ENCODE measurements at places on chromosomes 6 and 20.

- DNase-seq, result no peak
Measured at GRCh38 chr20:58905236-58905635, 52.7 kb downstream of the GNAS start.

- DNase-seq, result no peak
Measured at GRCh38 chr6:84052883-84053241, 19.3 kb downstream of the MRAP2 start.

DNA sequence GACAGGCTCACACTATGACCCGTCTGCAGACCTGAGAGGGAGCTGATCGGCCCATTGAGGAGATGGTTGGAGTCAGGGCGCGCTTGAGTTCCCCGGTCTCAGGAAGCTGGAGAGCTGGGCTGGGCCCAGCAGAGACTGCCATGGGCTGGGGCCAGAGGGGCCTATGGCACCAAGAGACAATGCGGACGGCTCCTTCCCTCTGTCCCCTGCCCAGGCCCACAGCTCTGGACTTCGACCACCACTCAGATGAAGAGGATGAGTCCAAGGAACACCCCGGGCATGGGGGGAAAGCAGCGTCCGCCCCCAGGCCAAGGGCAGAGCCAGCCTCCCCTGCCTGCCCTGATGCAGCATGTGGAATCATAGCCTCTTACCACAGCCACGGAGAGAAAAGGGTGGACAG lies 40.2 kb upstream of the PHACTR3 start:
- no peak for DNase-seq

GRCh38 chr6:132268209-132268608 lies 133.1 kb downstream of the MOXD1 start:
- no peak for DNase-seq

DNA sequence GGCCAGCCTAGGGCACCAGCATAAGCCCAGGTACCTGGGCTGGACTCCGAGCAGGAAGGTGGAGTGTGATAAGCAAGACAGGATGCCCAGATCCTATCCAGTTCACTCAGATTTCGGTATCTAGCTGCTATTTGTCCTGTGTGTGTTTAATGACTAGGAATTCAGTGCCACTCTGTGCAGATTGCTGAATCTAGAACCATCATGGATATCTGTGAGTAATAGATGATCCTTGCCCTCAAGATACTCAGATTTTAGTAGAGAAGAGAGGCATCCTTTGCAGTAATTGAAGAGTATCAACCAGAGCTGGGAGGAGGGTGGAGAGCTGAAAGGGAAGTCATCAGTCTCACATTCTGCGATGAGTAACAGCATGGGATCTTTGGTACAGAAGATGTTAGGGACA lies 155.0 kb upstream of the ARID1B start:
- DNase-seq, result no peak

DNA sequence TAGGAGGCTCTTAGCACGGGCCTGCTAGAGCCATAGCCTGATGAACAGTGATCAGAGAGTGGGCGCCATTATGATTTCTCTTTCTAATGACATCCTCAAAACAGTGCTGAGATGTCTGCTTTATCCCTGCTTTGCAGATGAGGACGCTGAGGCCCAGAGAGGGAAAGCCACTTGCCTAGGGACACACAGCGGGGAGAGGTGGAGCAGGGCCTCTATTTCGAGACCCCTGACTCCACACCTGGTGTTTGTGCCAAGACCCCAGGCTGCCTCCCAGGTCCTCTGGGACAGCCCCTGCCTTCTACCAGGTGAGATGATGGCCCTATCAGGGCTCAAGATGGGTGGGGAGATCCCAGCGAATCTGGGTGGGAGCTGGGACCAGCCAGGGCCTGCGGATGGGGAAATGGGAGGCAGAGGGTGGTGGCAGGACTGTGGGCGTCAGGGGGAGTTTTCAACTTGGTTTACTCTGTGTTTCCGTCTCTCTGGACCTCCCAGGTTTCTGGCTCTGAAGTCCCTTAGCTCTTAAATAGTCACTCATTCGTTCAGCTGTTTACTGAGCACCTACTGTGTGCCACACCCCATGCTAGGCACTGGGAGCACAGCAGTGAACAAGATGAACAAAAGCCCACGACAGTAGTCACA lies 36.7 kb downstream of the SRC start:
- DNase-seq, result no peak

All from small intestine (tissue), 16 donors.